ENCODE measurements at places on chromosomes 7 and 10. TPM values are rescaled to one million over a fixed set of nuclear protein-coding genes. Genes with fewer than 3 reads are reported as not detected.

- DNase-seq = no peak
These were observed 27.3 kb downstream of the STN1 start for GRCh38 chr10:103890688-103891087.

- DNase-seq = no peak
These were observed 74.9 kb downstream of the CLIP2 start for GRCh38 chr7:74364061-74364460.

GRCh38 chr10:92290076-92290836 lies 622 bp downstream of the CPEB3 start:
- peak; percentile 36 for DNase-seq

DNA sequence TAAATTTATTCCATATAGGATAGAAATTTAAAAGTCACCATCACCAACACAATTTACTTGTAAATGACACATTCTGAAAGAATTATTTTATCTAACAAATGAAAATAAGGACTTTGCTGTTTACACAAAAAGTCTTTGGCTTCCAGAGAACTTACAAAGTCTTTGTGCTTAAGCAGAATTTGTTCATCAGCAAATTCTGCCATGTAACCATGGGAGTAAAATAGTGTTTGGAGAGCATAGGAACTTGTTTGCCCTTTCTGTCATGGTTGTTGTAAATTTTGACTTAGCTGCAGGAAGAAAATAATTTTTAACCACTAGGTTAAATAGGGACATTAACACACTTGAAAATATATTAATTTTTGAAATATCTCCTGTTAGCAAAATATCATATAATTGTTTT lies 15.2 kb downstream of the FGL2 start:
- DNase-seq = no peak

Gene C7orf33
- polyA plus RNA-seq = not detected

Gene TACC2
- polyA plus RNA-seq = 27.9 TPM

Measured in left renal pelvis (tissue), 4 donors.